Central memory CD4-positive, alpha-beta T cell (primary cell): ENCODE measurements at places on chromosomes 11 and 22.

- DNase-seq: no peak
Measured at GRCh38 chr11:11968511-11969280, 39.7 kb downstream of the DKK3 start.

DNA sequence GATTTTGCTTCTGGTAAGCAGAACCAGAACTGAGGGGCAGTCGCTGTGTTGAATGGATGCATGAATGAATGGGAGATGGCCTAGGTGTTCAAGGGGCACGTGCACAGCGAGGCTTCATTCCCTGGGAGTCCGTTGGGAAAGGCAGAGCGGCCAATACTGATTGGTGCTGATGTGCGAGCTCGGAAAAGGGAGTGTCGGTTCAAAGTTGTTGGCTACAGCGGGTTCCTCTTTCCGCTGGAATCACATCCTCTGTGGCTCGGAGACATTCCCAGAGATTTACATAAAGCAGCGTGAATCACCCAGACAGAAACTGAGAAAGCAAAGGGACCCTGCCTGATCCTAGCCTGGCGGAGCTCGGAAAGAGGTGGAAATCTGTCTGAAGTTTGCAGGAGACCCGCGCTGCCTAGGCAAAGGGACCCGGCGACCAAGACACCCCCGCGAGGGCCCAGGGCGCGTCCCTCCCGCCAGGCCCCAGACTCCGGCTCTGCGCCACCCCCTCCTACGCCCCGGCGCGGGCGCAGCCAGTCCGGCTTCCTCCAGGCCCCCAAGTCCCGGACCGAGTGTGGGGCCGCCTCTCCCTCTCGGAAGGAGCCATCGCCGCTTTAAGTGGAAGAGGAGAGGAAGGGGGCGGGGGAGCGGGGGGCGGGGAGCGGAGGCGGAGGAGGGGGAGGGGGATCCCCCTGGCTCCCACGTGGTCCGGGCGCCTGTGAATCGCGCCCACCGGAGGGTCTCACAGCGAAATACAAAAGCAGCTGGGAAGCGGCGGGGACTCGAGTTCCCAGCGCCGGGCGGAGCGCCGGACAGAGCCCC, at the start of gene FJX1:
Gene FJX1 (plus strand): TSS at position 774 of the 810 bp plus-strand sequence. CDS start 177 bp downstream, outside the sequence.
- no peak for DNase-seq

GRCh38 chr11:44502506-44502905, 63.0 kb upstream of the CD82 start:
- no peak for DNase-seq

DNA sequence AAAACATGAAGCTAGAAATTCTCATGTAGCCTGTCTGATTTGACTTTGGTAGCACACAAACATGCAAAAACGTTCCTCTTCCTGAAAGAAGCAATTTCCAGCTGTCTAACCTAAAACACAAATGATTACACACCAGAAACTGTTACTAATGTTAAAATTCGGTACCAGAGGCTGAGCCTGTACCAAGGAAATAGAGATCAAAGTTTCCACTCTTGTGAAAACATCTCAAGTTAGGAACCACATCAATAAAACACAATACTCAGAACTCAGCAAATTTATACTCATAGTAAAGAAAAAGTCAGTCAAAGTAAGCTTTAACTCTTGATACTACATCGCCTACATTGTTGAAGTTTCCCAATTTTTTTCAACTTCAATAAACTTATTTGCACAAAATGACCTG, 107.8 kb downstream of the FCHSD2 start:
- peak; percentile 56 for DNase-seq

- peak; percentile 21 for DNase-seq
Measured at GRCh38 chr11:128548649-128549255, 38.6 kb downstream of the ETS1 start.

GRCh38 chr11:46298699-46299433, 21.4 kb downstream of the CREB3L1 start:
- no peak for DNase-seq

DNA sequence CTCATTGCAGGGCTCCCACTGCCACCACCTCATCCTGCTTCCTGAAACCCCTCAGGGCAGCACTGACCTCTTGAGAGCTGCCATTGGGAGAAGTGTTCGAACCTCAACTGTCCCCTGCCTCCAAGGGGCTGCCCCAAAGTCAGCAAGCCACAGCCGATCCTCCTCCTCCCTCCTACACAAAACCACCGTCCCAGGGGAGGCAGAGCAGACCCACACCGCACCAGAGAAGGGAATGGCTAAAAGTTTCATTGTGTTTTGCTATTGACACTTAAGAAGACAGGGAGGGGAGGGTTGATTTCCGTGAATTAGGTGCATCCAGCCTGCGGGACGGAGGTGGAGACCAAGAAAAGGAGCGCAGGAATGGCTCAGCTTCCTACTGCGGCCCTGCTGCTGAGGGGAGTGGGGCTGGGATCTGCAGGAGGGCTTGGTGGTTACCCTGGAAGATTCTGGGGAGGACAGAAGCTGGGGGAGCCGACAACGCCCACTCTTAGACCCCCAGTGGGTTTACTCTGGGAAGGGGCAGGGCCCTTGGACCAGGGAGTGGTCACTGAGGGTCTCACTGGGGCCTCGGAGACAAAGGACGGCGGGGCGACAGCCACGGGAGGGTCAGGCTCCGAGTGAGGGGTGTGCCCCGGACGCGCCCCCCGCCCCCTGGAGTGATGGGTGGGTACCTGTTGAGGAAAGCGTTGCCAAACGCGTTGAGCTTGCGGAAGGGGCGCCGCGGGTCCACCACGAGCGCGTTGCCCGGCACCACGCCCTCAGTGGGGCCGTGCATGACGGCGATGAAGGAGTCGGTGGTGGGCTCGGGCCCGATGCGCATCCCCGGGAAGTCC, 815 bp downstream of the EHD1 start:
- DNase-seq: no peak
